ENCODE measurements at places on chromosomes 7 and 10. TPM values are rescaled to one million over a fixed set of nuclear protein-coding genes. Genes with fewer than 3 reads are reported as not detected.

DNA sequence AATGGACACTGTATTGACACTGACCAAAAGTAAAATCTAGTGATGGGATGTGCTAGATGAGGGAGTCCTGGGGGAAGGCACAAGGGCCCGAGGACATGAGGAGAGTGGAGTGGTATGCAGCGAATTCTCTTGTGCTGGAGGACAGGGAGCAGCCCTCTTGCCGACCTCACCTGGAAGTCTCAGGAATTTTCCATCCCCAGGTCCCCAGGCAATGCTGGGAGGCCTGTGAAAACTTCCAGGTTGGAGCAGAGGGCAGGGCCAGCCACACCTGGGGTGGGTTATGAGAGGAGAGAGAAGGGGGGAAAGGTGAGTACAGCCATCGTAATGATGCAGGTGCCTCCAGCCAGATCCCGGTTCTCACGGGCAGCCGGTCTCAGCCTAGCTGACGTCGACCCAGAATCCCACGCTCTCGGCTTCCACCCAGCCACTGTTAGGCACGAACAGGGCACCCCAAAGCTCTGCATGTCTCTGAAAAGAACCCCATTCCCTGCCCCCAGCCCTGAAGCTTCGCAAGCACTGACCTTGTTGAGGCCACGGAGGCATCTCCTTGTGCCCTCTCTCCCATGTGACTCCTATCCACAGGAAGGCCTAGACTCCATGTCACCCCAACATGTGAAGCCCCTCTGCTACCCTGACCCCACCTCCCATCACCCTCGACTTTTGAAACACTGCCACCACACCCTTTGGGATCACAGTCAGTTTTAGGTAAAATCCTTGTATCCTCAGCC, 239.7 kb upstream of the MYO3A start:
- no peak for DNase-seq
- no peaks in the 10 kb centered on the region for H3K4me1 ChIP-seq
- no peak overlapping the region for H3K4me3 ChIP-seq
- H3K27ac ChIP-seq, result no peak overlapping the region
- H3K36me3 ChIP-seq, result no peaks in the 10 kb centered on the region
- H3K27me3 ChIP-seq, result no peaks in the 10 kb centered on the region

DNA sequence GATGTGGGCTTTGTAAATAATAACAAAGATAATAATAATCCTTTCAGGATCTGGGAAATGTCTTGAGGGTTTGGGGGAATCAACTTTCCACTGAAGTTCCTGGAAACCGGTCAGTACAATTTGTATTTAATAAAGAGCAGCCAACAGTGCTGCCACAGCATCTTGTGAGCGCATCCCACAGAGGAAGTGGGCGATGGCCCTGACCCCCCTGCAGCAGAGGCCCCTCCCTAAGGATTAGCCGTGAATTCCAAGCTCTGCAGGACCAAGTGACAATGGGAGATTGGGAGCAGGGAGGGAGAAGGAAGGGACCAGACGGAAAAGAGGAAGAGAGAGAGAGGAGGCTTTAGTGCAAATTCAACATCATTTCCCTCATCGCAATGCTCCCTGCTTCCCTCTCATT, 349.2 kb downstream of the RNLS start:
- no peak for DNase-seq
- H3K4me1 ChIP-seq, result no peaks in the 10 kb centered on the region
- H3K27ac ChIP-seq, result no peak overlapping the region
- no peaks in the 10 kb centered on the region for H3K36me3 ChIP-seq
- H3K4me3 ChIP-seq, result no peak overlapping the region

The PAX4 gene
- not detected for total RNA-seq

GRCh38 chr10:50625649-50626132, 1.9 kb upstream of the SGMS1 start:
- H3K4me1 ChIP-seq, result peaks cover 27% of the 10 kb centered on the region
- peak overlapping the region; percentile 85 for H3K4me3 ChIP-seq
- H3K36me3 ChIP-seq, result no peaks in the 10 kb centered on the region
- H3K27me3 ChIP-seq, result no peaks in the 10 kb centered on the region
- peak overlapping the region; percentile 96 for H3K27ac ChIP-seq

DNA sequence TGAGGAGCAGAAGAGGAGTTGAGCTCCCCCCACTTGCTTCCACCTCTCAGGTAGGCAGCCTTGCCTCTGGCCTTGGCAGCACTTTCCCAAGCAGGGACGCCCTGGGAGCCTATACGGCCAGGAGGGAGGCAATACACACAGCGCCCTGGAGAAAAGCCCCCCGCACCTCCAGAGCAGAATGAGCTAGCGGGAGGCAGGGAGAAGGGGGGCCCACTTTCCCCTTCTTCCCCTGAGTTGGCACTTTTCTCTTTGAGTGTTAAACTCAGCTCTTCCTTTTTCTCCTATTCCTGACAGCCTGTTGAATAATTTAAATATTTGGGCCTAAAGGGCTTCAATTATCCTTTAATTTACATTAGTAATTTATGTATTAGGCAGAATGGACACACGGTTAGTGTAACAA, 35.8 kb downstream of the UNC5B start:
- peak overlapping the region; percentile 67 for H3K27ac ChIP-seq
- H3K27me3 ChIP-seq, result no peaks in the 10 kb centered on the region
- DNase-seq, result no peak
- H3K4me1 ChIP-seq, result peaks cover 71% of the 10 kb centered on the region

The IDI2 gene
- not detected for total RNA-seq

DNA sequence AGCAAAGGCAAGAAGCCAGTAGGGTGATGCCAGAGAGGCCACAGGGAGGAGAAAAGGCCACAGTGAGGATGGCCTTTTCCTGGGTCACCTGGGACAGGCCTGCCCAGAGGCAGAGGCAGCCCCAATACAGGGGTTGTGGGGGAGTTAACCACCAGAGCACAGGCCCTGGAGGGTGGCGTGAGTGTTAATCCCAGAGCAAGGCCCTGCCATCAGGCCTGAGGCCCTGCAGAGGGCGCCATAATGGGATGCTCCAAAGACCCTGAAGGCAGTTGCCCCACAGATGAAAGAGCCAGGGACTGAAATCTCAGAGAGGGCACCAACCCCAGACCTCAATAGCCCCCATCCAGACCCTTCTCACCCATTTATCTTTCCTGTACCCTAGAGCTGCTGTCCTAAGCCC, 23.9 kb downstream of the SLC13A4 start:
- no peaks in the 10 kb centered on the region for H3K36me3 ChIP-seq
- no peaks in the 10 kb centered on the region for H3K27me3 ChIP-seq
- H3K4me1 ChIP-seq, result no peaks in the 10 kb centered on the region
- no peak for DNase-seq
- H3K27ac ChIP-seq, result no peak overlapping the region

GRCh38 chr10:92420546-92421275, 129.7 kb downstream of the MARCHF5 start:
- H3K27ac ChIP-seq, result no peak overlapping the region
- no peak overlapping the region for H3K4me3 ChIP-seq
- no peaks in the 10 kb centered on the region for H3K36me3 ChIP-seq
- DNase-seq, result no peak

The EPO gene
- total RNA-seq, result 0.30 TPM

DNA sequence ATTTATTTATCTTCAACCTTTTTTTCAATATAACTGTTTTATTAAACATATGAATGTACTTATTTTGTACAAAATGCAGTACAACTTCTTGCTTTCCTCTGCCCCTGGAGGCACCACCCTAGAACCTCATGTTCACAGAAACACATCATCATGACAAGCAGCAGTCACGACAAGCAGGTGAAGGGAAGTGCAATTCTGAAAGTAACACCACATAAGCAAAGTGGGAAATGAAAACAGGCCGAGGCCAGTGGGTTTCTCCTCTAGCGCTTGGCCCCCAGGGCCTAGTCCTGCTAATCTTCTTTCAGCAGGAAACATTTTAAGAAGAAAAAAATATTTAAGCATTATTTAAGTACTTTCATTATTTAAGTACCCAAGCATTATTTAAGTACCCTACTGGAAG, 598.1 kb downstream of the SH2D4B start:
- H3K4me1 ChIP-seq, result no peaks in the 10 kb centered on the region
- no peaks in the 10 kb centered on the region for H3K36me3 ChIP-seq
- DNase-seq, result no peak
- no peak overlapping the region for H3K27ac ChIP-seq
- H3K4me3 ChIP-seq, result no peak overlapping the region
- H3K27me3 ChIP-seq, result no peaks in the 10 kb centered on the region

DNA sequence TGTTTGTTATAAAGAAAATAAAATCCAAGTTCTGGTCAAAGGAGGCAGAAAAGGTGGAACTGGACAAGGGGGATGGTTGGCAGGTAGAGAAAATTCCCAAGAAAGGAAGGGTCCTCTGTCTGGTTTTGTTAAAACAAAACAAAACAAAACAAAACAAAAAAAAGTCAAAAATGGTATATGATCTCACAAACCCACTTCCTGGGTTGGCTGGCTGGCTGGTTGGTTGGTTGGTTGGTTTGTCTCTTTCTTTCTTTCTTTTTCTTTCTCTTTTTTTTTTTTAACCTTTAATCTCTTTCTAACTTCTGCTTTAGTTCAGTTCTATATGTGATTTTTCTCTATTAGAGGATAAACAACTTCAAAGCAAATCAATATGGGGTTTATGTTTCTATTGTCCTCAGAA, 41.1 kb upstream of the CPN1 start:
- no peaks in the 10 kb centered on the region for H3K4me1 ChIP-seq
- DNase-seq, result no peak
- no peak overlapping the region for H3K4me3 ChIP-seq
- H3K36me3 ChIP-seq, result no peaks in the 10 kb centered on the region
- no peak overlapping the region for H3K27ac ChIP-seq
- no peaks in the 10 kb centered on the region for H3K27me3 ChIP-seq

The SUN1 gene
- 181 TPM for total RNA-seq

GRCh38 chr7:126656165-126656564, 596.6 kb downstream of the GRM8 start:
- H3K27me3 ChIP-seq, result no peaks in the 10 kb centered on the region
- no peaks in the 10 kb centered on the region for H3K4me1 ChIP-seq
- no peak overlapping the region for H3K4me3 ChIP-seq
- no peak for DNase-seq
- no peaks in the 10 kb centered on the region for H3K36me3 ChIP-seq

DNA sequence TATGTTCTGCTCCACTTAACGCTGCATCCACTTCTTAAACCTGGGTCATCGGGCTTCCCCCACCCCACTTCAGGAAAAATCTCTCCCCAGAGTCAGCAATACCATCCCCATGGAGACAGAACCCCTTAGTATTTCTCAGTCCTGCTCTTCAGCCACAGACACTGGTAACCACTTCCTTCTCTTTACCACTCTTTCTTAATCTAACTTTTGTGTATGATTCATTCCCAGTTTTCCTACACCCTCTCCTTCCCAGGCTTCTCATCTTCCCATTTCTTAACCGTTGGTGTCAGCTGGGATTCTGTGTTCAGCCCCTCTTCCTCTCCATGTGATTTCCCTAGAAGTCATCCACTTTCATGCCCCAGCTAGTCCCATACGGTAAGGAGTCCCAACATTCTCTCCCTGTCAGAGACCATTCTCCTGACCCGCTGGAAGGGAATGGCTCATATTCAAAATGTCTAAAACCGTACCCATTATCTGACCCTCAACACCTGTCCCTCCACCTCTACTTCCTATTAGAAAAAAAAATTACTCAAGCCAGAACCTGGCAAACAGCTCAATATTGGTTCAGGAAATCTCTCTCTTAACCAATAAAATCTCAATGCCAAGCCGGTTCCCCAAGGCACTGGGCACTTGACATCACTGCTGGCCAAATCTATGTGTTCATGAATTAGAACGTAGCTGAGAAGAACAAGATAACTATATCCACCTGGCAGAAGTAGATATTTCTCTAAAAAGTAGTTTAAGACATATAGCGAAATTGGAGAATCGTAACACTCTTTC, 89.4 kb downstream of the DGKI start:
- H3K27me3 ChIP-seq, result peaks cover 68% of the 10 kb centered on the region
- H3K27ac ChIP-seq, result no peak overlapping the region
- H3K36me3 ChIP-seq, result no peaks in the 10 kb centered on the region
- no peak overlapping the region for H3K4me3 ChIP-seq

DNA sequence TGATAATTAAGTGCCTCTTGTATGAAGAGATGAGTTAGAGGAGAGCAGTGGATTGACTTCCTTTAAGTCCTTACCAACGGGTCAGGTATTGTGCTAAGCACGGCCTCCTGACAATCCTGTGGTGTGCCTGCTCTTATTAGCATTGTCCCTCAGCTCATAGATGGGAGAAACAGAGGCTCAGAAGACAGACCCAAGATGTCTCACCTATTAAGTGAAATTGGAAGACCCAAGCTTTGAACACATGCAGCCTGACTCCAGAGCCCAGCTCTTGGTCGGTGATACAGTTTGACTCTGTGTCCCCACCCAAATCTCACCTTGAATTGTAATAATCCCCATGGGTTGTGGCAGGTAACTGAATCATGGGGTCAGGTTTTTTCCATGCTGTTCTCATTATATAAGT, 53.8 kb downstream of the CCDC3 start:
- DNase-seq, result no peak
- H3K27ac ChIP-seq, result no peak overlapping the region
- H3K36me3 ChIP-seq, result no peaks in the 10 kb centered on the region

The CYP17A1 gene
- 4.0 TPM for total RNA-seq

GRCh38 chr7:1703871-1704810, 34.1 kb downstream of the ELFN1 start:
- no peak for DNase-seq
- no peak overlapping the region for H3K27ac ChIP-seq
- H3K4me1 ChIP-seq, result no peaks in the 10 kb centered on the region
- no peaks in the 10 kb centered on the region for H3K36me3 ChIP-seq
- no peak overlapping the region for H3K4me3 ChIP-seq

DNA sequence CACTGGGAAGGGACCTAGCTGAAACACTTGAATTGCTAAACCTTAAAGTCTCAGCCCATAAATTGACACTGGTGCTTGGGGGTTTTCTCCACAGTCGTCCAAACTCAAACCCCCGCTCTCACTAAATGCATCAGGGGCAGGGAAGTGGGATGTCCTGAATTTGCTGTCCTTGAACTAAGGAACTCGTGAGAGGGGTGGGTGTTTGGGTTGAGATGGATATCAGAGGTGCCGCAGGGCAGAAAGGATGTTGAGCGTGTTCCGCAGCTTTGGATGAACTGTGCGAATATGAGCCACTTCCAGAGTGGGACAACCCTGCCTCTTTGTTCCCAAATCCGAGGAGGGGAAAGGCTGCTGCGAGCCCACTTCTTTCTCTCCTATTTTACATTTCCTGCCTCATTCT, 90.3 kb upstream of the LYZL2 start:
- no peaks in the 10 kb centered on the region for H3K27me3 ChIP-seq
- H3K4me3 ChIP-seq, result no peak overlapping the region
- no peak for DNase-seq
- H3K36me3 ChIP-seq, result no peaks in the 10 kb centered on the region
- H3K4me1 ChIP-seq, result no peaks in the 10 kb centered on the region

The CABCOCO1 gene
- not detected for total RNA-seq
